Astrocyte of the cerebellum (primary cell): ENCODE measurements at places on chromosomes 1 and 21.

GRCh38 chr1:151898519-151898991, 10.8 kb downstream of the THEM4 start:
- DNase-seq, result no peak

DNA sequence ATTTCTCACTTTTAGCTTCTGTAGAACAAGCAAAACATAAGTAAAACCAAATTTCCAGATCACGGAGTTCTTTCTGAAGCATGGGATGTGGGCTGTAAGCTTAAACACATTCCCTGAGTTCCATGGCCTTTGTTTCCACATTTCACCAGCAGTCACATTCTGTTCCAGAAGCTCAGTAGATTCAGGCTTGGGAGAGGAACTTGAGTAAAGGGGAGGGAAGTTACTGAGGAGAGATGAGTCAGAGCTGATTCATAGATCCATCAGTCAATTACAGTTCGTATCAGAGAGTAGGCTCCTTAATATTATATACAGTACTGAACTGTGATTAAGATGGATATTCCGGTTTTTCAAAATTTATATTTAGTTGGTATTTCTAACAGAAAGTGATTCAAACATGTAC, 614.3 kb downstream of the NCAM2 start:
- DNase-seq, result peak; percentile 84

DNA sequence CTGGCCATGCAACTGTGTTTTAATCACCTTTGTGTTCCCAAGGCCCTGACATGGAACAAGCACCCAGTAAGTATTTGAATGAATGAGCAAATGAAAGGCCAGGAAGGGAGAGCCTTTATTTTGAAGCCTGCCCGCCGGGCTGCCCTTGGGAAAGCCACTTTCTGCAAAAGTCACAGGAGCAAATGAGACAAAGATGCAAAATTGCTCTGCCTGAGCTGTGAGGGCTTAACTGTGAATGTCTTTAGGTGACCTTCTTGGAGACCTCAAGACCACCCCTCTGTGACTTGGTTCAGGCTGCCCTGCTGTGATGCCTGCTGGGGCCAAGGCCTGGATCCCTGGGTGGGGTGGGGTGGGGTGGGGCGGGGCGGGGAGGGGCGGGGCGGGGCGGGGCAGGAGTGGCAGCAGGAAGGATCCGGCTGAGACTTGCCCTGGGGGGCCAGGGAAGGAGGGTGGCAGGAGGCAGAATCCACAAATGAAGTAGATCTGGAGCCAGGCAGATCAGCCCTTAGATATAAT, 54.0 kb downstream of the RUNX3 start:
- no peak for DNase-seq

GRCh38 chr1:48608882-48609281, 136.9 kb upstream of the SPATA6 start:
- DNase-seq, result no peak

- DNase-seq, result no peak
Measured at GRCh38 chr1:198892065-198892464, 253.2 kb downstream of the PTPRC start.

GRCh38 chr1:218374401-218375353, 29.5 kb downstream of the TGFB2 start:
- no peak for DNase-seq

DNA sequence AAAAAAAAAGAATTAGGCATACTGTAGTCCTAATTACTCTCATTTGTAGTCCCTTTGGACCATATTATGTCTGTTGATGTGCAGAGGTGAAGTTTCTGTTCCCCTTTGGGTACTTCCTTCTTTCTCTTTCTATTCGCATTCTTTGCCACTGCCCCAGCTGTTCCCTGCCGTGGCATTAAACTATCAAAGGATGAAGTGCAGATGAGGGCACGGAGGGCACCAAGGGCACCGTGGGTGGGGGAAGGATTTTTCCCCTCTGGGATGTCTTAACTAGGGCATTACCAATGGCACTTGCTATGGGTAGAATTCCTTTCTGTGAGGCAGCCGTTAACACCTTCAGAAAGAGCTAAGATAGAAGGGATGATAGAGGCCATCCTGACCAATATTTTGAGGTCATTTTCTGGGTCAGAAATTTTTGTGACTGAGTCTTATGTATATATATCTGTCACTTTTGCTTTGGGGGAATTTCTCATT, 4.9 kb upstream of the MAPKAPK2 start:
- DNase-seq, result no peak
